ENCODE measurements at places on chromosomes 13 and 19. TPM values are rescaled to one million over a fixed set of nuclear protein-coding genes. Genes with fewer than 3 reads are reported as not detected.

The JSRP1 gene
- total RNA-seq = 0.29 TPM

DNA sequence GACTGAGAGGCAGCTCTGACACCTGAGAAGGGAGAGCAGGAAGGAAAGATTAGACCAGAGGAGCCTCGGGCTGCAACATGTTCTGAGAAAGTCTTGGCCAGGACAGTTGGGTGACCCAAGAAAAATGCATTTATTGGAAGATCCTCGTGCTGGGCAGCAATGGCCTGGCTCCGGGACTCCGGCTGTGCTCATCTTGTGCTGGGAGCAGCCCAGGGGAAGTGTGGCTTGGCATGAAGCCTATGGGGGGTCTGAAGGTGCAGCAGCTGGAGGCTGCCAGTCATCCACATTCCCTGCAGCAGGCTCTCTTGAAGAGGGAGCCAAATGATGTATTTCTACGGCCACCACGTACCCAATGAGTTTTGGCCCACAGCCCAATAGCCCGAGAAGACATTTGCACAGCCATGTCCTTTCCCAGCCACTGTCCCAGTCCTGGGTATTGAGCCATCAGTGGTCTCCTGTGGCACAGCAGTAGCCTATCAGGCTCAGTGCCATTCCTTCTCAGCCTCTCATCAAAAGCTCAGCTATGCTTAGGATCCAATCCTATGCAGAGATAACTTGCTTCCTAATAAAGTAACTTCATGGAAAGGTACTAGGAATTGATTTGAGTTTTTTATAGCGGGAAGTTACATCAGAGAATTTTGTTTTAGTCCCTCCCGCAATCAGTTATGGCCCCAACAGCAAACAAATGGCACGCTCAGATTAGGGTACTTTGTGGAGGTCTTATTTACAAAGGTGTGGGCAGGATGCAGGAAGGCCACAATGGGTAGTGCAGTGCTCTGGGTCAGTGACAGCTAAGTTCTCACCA lies 76.0 kb upstream of the MEDAG start:
- no peak for DNase-seq

GRCh38 chr13:46232281-46232680 lies 20.6 kb downstream of the LRRC63 start:
- DNase-seq = no peak

The RDH8 gene
- 0.53 TPM for total RNA-seq

The ZNF229 gene
- 0.29 TPM for total RNA-seq

- no peak for DNase-seq
Observed at GRCh38 chr19:2699413-2700140, 2.9 kb downstream of the GNG7 start.

- DNase-seq = no peak
Observed at GRCh38 chr13:63156816-63157215, 1741.2 kb upstream of the PCDH20 start.

DNA sequence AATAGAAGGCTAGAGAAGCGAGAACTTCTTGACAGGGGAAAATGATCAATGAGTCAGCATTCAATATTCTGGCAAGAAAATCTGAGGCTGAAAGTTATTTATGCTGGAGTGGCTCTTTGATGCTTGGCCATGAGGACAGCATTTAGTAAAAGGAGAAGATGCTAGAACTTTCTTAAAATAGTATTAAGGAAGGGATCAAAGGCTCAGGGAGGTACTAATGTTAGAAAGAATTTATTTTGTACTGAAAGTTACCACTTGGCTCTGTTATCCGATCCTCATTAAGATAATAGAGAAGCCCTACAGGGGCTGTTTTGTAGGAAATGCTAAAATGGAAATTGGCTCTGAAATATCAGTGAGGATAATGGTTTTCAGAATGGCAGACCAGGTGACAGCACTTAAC lies 1774.6 kb upstream of the PCDH20 start:
- DNase-seq = no peak

GRCh38 chr13:85601526-85601925 lies 197.7 kb downstream of the SLITRK6 start:
- no peak for DNase-seq

DNA sequence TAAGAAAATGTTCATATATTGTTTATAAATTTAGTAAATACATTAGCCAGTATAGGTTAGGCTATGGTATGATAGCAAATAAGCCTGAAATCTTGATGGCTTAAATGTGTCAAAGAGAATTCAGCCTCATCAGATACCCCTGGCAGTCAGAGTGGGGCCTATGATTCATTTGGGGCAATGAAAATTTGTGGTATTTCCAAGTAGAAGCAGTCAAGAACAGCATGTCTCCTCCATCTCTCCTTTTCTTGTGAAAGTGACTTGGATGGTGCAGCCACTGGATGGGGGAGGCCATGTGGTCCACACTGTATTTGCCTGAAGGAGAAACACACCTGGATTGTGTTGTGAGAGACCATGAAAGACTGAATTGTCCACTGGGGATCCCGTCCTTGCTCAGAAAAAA lies 82.7 kb downstream of the DLEU7 start:
- no peak for DNase-seq

DNA sequence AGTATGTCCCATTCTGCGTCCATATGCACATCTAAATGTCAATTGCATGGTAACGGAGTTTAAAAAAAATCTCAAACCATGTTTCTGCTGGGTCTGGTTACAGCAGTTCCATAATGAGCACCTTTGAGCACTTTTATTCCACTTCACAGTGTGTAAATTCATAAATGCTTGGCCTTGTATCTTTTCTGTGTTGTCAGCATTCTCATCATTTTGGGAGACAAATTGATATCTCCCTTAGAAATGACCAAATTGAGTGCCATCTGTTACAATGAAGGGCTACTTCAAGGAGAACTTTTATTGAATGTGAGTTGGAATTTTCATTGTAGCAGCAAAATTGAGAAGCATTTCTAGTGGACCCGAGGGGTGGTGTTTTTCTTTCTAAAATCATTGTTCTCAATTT lies 432.9 kb upstream of the PCDH9 start:
- no peak for DNase-seq

The IRS2 gene
- total RNA-seq = 19.5 TPM

GRCh38 chr13:94414708-94415107 lies 64.8 kb downstream of the DCT start:
- no peak for DNase-seq

The PDCD2L gene
- 18.6 TPM for total RNA-seq

The PROZ gene
- total RNA-seq = not detected

DNA sequence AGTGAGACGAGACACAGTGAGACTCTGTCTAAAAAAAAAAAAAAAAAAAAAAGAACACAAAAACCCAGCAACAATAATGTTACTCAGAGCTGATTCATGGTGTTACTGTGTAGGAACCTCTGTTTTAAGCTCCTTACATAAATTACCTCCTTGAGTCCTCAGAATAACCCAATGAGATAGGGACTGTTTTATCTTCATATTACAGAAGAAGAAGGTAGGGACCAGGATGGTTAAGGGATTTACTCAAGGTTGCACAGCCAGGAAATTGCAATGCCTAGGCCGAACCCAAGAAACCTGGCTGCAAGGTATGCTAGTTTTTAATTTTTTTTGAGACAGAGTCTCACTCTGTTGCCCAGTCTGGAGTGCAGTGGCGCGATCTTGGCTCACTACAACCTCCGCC lies 1.5 kb upstream of the DAND5 start:
- no peak for DNase-seq

- no peak for DNase-seq
Observed at GRCh38 chr19:4640247-4641000, 1.1 kb downstream of the TNFAIP8L1 start.

DNA sequence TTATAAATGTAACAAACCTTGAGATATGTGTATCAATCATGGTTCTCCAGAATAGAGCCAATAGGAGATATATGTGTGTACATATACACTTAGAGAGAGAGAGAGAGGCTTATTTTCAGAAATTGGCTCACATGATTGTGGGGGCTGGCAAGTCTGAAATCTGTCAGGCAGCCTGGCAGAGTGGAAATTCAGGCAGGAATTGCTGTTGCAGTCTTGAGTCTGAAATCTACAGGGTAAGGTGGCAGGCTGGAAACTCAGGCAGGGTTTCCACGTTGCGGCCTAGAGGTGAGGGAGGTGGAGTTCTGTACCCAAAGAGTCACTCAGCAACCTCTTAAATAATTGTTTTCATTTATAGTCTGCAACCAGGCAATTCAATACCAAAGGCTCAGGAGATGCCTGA lies 218.4 kb downstream of the B3GLCT start:
- DNase-seq = no peak

The APOC4 gene
- not detected for total RNA-seq

DNA sequence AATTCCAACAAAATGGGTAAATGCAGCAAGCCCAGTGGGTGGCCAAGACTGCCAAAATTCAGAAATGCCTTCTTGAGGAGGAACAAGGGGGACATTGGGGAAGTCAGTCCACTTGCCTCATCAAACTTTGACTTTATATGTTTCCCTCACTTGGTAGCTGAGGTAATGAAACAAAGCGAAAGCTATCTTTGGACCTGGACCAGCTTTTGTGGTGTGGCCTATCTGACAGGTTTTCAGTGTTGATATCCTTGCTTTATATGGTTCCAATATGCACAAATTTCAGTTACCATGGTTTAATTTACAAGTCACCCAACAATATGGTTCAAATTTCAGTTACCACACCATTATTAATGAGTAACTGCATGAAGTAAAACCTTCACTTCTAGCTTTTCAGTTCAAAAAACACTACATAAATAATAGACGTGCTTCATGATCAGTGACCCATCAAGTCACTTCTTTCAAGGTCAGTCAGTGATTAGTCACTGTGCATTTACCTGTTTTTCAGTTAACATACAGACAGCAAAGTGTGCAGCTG lies 17.7 kb upstream of the POU4F1 start:
- DNase-seq = no peak

DNA sequence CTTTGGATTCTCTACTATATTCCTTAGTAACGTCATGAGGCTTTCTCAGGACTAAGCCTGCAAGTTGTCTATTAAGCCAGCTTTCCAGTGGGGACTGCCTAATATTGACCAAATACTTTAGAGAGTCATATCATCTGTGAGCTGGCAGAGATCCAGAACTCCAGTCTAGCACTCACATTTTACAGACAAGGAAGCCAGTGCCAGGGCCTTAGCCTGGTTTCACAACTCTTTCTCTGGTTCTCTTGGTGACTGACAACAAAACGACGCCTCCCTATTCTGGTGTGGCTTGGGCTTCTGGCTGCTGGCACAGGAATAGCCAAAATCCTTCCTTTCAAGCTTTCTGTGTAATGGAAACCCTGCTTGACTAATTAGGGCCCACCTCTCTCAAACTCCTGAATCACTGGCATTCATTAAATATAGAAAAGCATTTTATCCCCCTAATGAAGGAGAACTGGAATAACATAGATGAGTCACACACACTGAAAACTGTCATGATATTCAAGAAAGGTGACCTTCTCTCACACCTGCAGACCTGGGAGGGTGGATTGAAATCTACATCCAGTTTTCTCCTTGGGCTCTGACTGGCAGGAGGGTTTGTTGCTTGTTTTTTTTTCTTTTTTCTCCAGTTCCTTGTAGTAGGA lies 75.2 kb upstream of the UBL3 start:
- peak; percentile 46 for DNase-seq

DNA sequence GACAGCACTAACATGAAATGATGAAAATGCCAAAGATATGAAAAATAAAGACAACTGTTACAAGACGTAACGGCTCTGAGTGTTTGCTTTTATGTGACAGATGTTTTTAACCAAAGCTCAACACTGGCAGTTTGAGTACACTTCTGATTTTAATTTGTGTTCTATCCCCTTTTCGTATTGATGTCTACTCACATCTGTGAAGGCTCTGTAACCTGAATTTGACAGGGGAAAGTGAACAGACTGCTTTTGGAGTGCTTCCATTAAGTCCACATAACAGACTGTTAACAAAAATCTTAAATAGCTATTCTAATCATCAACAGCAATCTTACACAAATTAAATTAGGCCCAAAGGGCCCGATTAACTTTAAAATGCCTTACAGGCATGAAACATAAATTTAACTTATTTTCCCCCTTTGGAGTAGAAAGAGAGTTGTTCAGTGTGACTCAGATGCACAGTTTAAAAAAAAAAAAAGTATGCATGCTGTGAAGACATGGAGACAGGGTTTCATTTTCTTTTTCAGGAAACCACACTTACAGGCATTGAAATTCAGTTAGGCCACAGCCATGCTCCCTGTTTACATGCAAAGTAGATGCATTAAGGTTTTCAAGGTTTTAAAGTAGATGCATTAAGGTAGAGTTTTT lies 16.3 kb upstream of the RNASEH2B start:
- DNase-seq = no peak

- DNase-seq = no peak
Observed at GRCh38 chr19:34243876-34244578, 10.3 kb upstream of the GARRE1 start.

- no peak for DNase-seq
Observed at GRCh38 chr13:45811891-45812694, 39.5 kb downstream of the SIAH3 start.

DNA sequence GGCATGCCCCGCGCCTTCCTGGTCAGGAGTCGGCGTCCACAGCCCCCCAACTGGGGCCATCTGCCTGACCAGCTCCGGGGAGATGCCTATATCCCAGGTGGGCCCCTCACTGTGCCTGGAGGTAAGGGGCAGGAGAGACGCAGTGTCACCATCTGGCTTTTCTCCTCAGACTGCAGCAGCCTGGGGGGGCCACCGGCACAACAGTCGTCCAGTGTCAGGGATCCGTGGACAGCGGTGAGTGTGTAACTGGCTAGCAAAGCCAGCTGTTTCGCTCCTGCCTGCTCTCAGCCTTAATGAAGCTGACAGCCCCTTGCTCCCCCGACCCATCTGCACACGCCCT lies 227 bp downstream of the OVOL3 start:
- DNase-seq = no peak

The LGALS14 gene
- total RNA-seq = not detected

DNA sequence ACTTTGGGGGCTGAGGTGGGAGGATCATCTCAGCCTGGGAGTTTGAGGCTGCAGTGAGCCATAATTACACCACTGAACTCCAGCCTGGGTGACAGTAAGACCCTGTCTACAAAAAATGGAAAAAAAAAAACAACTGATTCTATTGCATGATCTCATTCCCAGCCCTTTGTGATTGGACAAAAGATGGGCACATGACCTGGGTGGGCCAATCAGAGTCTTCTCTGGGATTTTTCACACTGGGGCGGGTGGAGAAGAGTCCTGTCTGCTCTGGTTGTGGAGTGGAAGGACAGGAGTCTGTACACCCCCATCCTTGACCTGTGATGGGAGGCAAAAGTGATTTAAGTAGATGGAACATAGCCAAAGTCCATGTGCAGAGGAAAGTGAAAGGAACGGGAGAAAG lies 170.5 kb downstream of the UQCRFS1 start:
- no peak for DNase-seq

The CD37 gene
- not detected for total RNA-seq
